Right renal cortex interstitium (tissue), 3 donors: ENCODE measurements at places on chromosomes 12 and 14.

- peak; percentile 95 for DNase-seq
Observed at GRCh38 chr14:63642229-63642611, 549 bp upstream of the WDR89 start.

DNA sequence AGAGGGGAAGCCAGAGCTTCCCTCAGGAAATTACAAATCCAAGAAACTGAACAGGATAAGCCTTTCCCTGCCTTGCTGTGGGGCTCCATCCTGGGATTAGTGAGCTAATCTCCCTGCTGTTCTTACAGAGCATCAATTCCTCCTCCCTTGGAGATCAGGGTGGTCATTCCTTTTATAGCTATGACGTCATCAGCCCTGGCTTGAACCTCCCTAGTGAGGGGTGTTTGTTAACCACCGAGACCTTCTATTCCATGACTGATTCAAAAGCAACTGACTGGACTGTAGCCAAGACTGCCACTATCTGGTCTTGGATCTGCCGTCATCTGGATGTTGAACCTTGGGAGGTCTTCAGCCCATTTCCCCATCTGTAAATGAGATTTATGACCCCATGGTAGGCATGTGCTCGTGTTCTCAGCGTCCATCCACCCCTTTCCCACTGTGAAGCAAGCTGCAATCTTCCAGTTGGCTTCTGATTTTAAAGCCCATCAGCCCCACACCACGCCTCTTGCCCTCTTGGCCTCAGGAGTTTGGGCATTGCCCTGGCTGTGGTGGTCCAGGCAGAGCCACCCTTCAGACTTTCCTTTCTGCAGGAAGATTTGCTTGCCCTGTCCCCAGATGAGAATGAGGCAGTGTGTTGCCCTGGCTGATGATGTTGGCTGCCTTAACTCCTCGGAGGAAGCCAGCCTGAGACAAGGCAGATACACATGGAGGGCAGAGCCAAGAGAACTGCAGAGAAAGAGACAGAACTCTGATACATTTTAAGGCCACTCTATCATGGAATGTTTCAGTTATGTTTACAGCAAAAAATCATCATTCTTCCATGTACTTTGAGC lies 59.6 kb upstream of the ACTN1 start:
- no peak for DNase-seq

GRCh38 chr12:124636138-124636978 lies 68.9 kb upstream of the NCOR2 start:
- DNase-seq = no peak

GRCh38 chr12:57514720-57515407 lies 5.5 kb downstream of the DDIT3 start:
- DNase-seq = no peak

DNA sequence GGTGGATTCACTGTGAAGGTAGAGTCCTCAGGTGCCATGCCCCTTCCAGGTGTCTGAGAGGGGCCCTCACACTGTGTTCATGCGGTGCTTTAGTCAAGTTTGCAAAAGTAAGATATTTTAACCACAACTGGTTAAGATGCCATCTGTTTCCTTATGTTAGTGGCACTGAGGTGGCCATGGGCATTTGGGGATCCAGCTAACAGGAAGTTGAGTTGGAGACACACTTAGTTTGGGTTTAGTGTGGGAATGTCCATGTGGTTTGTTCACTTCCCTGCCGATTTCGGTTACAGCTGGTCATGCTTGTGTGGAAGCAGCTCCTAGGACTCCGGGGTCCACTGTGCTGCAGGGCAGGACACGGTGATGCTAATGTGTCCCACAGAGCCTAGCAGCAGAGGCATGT lies 17.3 kb upstream of the ABHD12B start:
- no peak for DNase-seq

DNA sequence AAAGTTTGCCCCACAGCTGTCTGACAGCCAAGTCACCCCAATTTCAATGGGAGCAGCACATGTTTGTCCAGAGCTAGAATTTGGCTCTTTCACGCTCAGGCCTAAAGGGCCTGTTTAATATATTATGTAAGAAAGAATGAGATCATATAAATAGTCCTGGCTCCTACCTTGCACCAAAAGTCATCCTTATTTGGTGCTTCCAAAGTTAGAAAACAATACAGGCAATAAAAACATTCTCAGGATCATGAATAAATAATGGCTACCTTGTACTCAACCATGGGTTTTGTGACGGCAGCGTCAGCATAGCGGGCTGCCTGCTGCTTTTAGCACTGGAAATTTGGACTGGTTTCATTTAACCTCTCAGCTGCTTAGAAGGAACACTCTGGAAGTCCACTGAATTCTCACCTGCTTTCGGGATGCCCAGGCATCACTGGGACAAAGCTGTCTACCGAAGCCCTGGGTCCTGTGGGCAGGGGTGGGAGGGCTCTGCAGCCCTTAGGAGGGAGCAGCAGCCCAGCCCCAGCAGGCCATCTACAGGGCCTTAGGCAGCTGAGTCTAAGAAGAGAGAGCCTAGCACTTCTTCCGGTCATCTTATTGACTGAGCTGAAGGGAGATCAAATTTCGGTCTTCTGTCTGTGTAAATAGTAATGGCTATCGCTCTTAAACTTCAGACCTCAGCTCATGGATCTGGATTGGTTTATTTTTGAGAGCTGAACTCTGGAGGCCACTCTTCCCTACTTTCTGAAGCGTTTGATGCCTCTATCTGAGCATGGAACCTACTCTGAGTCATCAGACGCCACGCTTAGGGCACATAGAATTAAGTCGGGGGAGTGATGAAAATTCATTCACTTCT lies 106.5 kb downstream of the SAMD4A start:
- DNase-seq = no peak

DNA sequence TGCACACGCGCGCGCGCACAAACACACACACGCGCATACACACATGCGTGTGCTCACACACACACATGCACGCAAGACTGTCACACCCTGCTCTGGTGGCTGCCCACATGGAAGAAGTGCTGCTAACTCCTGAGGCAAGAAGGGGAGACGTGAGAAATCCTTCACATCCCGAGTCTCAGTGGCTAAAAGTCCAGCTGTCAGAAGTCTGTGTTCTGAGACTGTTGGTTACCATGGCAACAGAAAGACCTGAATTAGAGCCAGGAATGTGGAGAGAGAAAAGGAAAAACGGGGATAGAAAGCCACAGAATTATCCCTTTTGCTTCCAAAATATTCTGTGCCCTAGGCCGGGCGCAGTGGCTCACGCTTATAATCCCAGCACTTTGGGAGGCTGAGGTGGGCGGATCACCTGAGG lies 71.2 kb downstream of the PPFIBP1 start:
- peak; percentile 67 for DNase-seq

- DNase-seq = no peak
Observed at GRCh38 chr14:68391311-68392014, 401.4 kb downstream of the ZFP36L1 start.

GRCh38 chr12:38386205-38386985 lies 69.8 kb downstream of the ALG10B start:
- no peak for DNase-seq
